ENCODE measurements at places on chromosomes 7 and 10.

DNA sequence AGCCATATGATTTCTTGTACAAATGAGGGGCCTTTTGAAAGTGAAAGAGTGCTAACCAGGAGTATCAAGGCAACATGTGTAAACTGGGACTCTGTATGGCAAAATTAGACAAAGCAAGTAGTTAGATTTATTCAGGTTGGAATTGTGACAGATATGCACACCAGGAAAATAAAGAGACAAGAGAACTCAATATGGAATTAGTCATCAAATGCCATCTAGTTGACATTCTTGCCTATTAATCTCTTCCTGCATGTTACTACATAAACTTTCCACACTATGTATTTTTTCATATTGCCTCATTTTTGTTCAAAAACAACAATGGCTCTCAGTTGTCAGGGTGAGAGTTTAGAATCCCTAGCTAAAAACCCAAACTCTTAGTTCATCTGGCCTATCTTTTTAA lies 799.0 kb downstream of the NRG3 start:
- no peak for DNase-seq

GRCh38 chr10:87767253-87767652 lies 50.8 kb downstream of the ATAD1 start:
- no peak for DNase-seq

- DNase-seq: no peak
Observed at GRCh38 chr10:86203162-86203905, 163.3 kb downstream of the GRID1 start.

DNA sequence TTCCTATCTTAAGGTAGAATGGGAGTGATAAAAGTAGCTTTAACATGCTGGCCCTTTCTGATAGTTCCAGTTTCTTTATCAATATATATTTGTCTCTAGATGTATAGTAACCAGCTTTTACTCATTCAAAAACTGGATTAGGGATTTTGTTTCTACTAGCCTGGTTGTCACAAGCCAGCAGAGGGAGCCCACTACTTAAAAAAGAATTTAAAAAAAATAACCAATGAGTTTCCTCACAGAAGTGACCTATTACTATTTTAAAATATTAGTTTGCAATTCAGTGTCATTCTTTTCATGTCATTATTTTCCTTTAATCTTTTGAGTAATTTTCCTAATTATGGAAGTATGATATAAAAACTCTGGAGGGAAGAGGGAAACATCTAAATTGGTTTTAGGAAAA lies 142.1 kb downstream of the PHTF2 start:
- peak; percentile 15 for DNase-seq

- no peak for DNase-seq
Observed at GRCh38 chr10:88080213-88080612, 216.8 kb downstream of the PTEN start.

DNA sequence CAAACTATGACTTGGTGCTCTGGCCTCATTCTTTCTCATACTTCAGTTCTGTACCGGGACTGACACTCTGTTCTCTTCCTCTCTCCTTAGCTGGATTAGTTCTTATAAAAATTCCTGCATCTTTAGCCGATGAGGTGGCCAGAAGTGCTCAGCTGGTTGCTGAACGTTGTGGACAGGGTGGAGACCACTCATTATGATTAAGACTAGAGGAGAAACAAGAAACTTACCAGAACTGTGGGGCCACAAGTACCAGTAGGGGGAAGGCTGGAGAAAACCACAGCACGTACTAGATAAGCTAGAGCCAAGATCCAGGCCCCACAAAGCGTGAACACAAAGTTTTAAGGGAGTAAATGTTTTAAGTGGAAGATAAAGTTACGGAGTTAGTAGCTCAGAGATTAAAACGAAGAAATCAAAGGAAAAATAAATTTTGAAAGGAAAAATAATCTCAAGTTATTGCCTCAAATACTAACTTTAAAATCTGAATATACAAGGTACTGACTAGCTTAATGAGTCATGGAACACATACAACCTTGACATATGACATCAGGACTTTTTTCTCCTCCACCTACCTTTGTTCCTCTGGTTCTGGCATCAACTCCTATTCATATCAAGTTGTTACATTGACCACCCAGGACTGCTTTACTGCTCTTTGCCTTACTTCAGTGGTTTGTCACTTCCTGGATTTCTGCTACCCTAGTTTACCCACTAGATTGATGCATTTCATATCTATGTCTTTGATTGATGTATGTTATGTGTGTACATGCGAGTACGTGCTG lies 469.0 kb downstream of the TFEC start:
- no peak for DNase-seq

DNA sequence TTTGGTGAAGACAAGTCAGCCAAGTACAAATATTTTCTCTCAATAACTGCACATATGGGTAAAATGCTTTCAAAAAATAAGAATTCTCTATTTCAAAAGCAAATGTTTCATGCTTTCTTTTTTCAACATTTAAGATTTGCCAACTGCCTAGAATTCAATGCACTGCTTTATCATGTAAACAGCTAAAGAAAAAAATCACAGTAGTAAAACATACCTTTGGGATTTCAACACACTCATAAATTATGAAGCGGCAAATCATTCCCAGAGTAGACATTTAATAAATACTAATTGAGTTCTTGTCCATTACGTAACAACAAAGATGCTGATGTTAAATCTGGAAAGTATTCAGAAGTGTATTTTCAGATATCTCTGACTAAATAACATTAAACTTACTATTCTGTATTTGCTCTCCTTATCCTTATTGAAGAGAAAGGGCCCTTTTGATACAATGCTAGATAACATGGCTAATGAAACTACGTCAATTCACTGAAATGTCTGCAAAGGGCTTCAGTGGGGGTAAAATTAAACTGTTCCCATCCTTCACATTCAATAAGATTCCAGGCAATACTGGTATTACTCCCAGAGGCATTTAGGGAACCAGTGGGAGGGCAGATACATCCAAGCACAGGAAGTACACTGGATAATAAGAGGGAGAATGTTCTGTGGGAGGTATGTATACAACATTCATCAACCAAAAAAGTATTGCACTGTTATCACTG lies 13.9 kb downstream of the NAPEPLD start:
- peak; percentile 75 for DNase-seq

DNA sequence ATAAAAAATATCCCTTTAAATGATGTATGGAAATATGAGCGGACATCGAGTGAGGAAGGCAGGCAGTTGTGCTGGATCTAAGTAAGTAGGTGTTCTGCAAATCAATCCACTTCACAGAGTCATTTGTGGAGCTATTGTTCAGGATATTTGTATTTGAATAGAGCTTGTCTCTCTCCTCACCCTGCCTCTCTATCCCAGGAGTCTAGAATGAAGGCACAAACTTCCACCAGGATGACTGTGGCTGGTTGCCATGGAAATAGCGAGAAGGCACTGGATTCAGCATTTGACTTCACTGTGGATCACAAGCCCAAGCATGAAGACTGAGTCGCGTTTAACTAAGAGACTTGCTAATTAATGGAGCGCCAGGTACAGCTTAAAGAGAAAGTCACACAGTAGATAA lies 53.2 kb downstream of the NPY start:
- no peak for DNase-seq

DNA sequence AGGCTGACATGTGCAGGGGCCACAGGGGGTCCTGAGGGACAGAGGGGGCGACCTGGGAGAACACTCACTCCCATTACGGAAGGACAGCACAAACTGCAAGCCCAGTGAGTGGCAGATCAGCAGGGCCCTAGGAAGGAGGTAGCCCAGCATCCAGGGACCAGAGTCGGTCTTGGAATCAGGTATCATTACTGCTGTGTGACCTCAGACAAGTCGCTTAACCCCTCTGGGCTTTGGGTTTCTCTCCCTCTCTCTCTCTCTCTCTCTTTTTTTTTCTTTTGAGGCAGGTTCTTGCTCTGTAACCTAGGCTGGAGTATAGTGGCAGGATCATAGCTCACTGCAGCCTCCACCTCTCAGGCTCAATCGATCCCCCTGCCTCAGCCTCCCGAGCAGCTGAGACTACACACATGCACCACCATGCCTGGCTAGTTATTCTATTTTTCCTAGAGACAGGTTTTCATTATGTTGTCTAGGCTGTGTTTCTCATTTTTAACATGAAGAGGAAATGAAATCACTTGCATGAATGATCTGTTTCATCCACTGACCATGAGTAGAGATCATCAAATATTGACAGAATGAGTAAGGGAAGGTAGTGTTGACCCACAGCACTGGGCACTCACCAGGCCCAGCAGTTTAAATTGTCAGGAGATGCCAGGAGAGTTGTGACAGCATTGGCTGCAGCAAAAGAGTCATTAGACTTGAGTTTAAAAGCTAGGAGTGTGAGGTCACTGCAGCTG lies 49.4 kb downstream of the BUB3 start:
- DNase-seq: no peak

- no peak for DNase-seq
Observed at GRCh38 chr7:50539725-50540124, 25.5 kb downstream of the DDC start.

- no peak for DNase-seq
Observed at GRCh38 chr7:840001-840600, 7.8 kb downstream of the SUN1 start.

DNA sequence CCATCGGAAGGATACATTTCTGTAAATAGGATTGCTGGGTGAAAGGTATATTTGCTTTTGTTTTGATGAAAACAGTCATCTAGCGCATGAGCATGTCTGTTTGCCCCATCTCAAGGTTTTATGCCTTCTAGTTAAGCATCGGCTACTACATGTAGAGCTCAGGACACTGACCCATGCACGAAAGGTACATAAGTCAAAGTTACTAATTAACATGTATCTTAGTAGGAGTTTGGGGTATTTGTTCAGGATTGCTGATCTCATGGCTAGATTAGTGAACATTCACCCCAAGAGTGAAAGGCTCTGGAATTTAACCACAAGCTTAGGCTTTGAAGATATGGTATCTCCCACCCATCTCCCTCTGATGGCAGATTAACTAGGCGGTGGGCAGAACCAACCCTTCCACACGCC lies 91.5 kb downstream of the RBM20 start:
- no peak for DNase-seq

DNA sequence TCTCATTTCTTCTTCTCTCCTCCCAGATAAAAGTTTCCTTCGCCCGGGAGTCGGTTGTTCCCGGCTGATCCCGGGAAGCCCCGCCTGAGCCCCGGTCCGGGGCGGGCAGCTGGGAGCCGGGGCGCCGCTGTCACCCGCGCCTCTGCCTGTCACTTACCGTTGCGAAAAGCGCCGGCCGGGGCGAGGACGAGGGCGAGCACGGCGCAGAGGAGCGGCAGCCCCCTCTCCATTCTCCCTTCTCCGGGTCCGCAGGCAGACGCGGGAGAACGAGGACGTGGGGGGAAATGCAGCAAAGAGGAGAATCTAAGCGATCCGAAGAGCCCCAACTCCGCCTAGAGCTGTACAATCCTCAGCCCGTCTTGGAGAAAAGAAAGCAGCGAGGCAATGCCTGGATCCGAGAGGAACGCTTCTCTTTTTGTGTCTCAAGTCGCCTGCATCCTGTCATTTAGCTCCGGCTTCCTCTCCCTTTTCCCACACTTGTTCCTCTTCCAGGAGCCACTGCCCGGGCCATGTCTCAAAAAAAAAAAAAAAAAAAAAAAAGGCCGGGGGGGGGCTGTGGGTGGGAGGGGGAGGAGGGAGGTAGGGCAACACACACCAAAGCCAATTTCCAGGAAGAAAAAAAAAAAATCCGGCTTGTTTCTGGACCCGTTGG lies at the start of gene NRP1:
Gene NRP1, minus strand, starts transcription at position 515 of the 652 bp plus-strand sequence. Its CDS starts 285 bp downstream, at position 230.
- DNase-seq: no peak

DNA sequence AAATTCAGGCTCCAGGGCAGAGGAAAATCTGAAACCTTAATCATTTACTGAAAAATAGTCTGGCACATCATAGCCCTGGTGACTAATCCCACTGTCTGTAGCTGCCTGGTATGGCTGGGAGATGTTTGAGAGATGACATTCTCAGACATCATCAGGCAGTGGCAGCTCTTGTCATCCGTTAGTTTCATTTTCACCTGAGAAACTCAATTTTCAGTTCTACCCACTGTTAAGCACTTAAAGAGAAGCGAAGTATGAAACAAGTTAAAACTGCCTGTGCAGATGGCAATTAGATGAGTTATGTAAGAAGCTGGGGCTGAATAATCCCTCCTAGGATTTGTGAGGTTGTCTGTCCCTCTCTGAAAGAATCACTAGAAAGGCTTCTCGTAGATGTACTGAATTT lies 150.2 kb downstream of the NSUN6 start:
- no peak for DNase-seq

- no peak for DNase-seq
Observed at GRCh38 chr7:102273749-102274712, 12.6 kb upstream of the SH2B2 start.

DNA sequence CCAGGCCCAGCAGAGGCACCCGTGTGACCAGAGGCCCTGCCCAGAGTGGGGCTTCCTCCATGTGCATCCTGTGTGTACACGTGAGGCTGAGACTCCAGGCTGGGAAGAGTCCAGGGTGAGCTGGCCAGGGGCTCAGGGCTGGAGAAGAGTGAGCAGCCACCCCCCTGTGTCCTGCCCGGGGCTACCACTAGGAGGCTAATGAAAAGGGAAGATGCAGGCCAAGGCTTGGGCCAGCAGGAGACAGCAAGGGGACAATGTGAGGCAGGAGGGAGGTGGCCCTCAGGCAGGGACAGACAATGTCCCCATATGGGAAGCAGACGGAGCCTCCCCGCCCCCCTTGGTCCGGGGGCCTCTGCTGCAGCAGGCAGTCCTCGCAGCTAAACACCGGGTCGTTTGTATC lies 102.0 kb downstream of the HIF1AN start:
- DNase-seq: no peak

- no peak for DNase-seq
Observed at GRCh38 chr10:69883310-69884023, 81.8 kb downstream of the COL13A1 start.

- DNase-seq: no peak
Observed at GRCh38 chr7:117654780-117655179, 175.0 kb downstream of the CFTR start.

DNA sequence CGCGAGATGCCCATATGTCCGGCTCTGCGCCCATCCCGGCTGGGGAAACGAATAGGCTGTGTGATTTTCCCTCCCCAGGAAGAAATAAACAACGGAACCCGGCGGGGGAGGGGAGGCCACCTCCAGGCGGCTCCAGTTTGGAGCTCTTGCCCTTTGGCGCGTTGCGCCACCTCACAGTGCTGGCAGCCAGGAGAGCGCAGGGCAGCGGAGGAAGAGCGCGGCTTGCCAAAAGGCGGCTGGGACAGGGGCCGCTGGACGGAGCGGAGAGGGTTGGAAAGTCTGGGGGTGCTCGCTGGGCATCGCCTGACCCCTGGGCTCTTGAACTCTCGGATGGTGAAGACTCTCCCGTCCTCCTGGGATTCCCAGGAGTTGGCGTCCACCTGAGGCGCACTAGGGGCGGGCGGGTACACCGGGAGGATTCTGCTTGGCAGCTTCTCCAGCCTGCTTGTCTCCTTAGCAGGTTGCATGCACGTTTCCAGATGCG lies 5.3 kb upstream of the NEUROG3 start:
- DNase-seq: no peak

All from foreskin melanocyte (primary cell).